ENCODE measurements at places on chromosomes 11 and 22. TPM values are rescaled to one million over a fixed set of nuclear protein-coding genes. Genes with fewer than 3 reads are reported as not detected.

DGAT2 gene
- 168 TPM for polyA plus RNA-seq

HPS5 gene
- polyA plus RNA-seq, result 3.8 TPM

PIK3IP1 gene
- 9.3 TPM for polyA plus RNA-seq

GDPD4 gene
- polyA plus RNA-seq, result not detected

MADD gene
- polyA plus RNA-seq, result 20.8 TPM

PATE4 gene
- polyA plus RNA-seq, result not detected

CCDC157 gene
- polyA plus RNA-seq, result 1.3 TPM

XRCC6 gene
- polyA plus RNA-seq, result 152 TPM

DCDC1 gene
- polyA plus RNA-seq, result 0.01 TPM

CCDC87 gene
- 0.04 TPM for polyA plus RNA-seq

FOLR2 gene
- 52.4 TPM for polyA plus RNA-seq

RAG2 gene
- polyA plus RNA-seq, result not detected

OR51I1 gene
- polyA plus RNA-seq, result not detected

SLC22A9 gene
- polyA plus RNA-seq, result not detected

IGSF22 gene
- polyA plus RNA-seq, result 0.30 TPM

TTLL1 gene
- 2.9 TPM for polyA plus RNA-seq

MMP1 gene
- polyA plus RNA-seq, result 0.09 TPM

MAPK12 gene
- 4.7 TPM for polyA plus RNA-seq

KCNK4 gene
- not detected for polyA plus RNA-seq

GLYATL1 gene
- polyA plus RNA-seq, result 0.13 TPM

ZNRF3 gene
- polyA plus RNA-seq, result 2.5 TPM

OR5AS1 gene
- polyA plus RNA-seq, result not detected

PHOX2A gene
- polyA plus RNA-seq, result 0.08 TPM

OR51B4 gene
- not detected for polyA plus RNA-seq

TMEM132A gene
- 11.1 TPM for polyA plus RNA-seq

OR52H1 gene
- not detected for polyA plus RNA-seq

CHRM1 gene
- not detected for polyA plus RNA-seq

FLRT1 gene
- 0.14 TPM for polyA plus RNA-seq

PKDREJ gene
- polyA plus RNA-seq, result 0.03 TPM

TFIP11 gene
- polyA plus RNA-seq, result 10.9 TPM

PACSIN3 gene
- 15.0 TPM for polyA plus RNA-seq

UBQLN3 gene
- polyA plus RNA-seq, result not detected

GTPBP1 gene
- 20.9 TPM for polyA plus RNA-seq

E2F8 gene
- polyA plus RNA-seq, result 2.2 TPM

SSTR3 gene
- polyA plus RNA-seq, result 0.59 TPM

P2RX6 gene
- polyA plus RNA-seq, result 0.16 TPM

SMIM35 gene
- polyA plus RNA-seq, result not detected

GNAZ gene
- polyA plus RNA-seq, result 1.5 TPM

XNDC1N gene
- polyA plus RNA-seq, result 1.7 TPM

CNIH2 gene
- not detected for polyA plus RNA-seq

FGF4 gene
- polyA plus RNA-seq, result not detected

SCUBE2 gene
- 10.0 TPM for polyA plus RNA-seq

RNF26 gene
- polyA plus RNA-seq, result 16.3 TPM

ADM2 gene
- polyA plus RNA-seq, result not detected

NCF4 gene
- polyA plus RNA-seq, result 43.9 TPM

GSTT2B gene
- polyA plus RNA-seq, result 10.0 TPM

ANO9 gene
- polyA plus RNA-seq, result 0.45 TPM

NRGN gene
- 1.2 TPM for polyA plus RNA-seq

LARGE2 gene
- polyA plus RNA-seq, result not detected

ZNF70 gene
- polyA plus RNA-seq, result 1.3 TPM

INPP5J gene
- 1.3 TPM for polyA plus RNA-seq

SEZ6L gene
- polyA plus RNA-seq, result 0.67 TPM

PANX2 gene
- polyA plus RNA-seq, result 0.34 TPM

BARX2 gene
- polyA plus RNA-seq, result 0.40 TPM

C2CD2L gene
- polyA plus RNA-seq, result 3.1 TPM

CDCA5 gene
- 0.52 TPM for polyA plus RNA-seq

ZNF280B gene
- 0.09 TPM for polyA plus RNA-seq

ZNF215 gene
- polyA plus RNA-seq, result 0.90 TPM
